ENCODE measurements at places on chromosomes 1 and 21. TPM values are rescaled to one million over a fixed set of nuclear protein-coding genes. Genes with fewer than 3 reads are reported as not detected.

DNA sequence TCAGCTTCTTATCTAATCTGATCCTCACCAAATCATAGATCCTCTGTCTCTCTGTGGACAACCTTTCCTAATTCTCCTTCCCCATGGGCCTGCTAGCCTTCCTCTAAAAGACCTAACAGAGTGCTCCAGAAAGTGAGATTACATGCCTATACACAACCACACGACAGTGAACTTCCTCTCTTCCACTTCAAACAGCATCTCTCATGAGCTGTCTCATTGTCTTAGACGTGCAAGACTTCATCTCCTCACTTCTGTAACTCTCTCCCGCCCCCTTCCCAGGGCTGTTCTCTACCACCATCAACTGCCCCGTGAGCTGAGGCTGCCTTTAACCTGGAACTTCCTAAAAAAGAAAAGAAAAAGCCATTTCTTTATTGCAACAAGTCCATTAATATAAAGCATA, 14.1 kb upstream of the A3GALT2 start:
- DNase-seq: no peak
- H3K27ac ChIP-seq: peak overlapping the region; percentile 65
- peaks cover 44% of the 10 kb centered on the region for H3K36me3 ChIP-seq
- H3K4me1 ChIP-seq: peaks cover 83% of the 10 kb centered on the region

DNA sequence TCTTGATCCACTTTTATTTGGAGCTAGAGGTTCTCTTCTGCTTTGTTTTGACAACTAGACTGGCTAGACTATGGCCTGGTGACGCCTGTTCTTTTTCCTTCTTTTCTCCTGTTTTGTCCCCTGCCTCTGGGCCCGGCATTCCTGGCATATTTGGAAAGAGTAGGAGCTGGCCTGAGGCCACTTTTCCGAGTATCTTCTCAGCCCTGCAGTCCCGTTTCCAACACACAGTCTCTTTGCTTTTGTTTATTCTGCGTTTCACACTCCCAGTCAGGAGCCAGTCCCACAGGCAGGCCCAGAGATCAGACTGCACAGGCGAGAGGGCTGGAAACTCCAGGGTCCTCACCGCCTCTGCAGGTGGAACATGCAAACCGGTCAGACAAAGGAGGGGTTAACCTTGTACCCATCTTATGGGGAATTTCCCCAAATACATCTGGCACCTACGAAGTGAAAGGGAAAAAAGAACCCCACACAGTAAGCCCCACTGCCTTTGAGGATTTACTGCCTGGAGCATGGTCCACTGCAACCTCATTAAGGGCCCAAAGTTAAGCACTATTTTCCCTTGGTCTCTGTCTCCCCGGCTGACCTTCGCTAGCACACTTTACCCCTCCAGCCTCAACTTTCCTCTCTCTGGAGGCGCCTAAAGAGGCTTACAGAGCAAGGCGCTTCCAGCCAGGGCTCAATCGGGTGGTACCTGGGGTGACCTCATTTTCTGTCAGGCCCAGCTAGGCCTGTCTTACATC, 141.1 kb downstream of the TOMM20 start:
- H3K36me3 ChIP-seq: no peaks in the 10 kb centered on the region
- H3K4me1 ChIP-seq: peaks cover 49% of the 10 kb centered on the region
- no peaks in the 10 kb centered on the region for H3K27me3 ChIP-seq
- H3K4me3 ChIP-seq: no peak overlapping the region
- H3K27ac ChIP-seq: peak overlapping the region; percentile 91
- no peak for DNase-seq

- DNase-seq: no peak
- H3K4me1 ChIP-seq: no peaks in the 10 kb centered on the region
- no peaks in the 10 kb centered on the region for H3K27me3 ChIP-seq
- no peak overlapping the region for H3K4me3 ChIP-seq
- H3K27ac ChIP-seq: no peak overlapping the region
- peaks cover 100% of the 10 kb centered on the region for H3K36me3 ChIP-seq
Measured at GRCh38 chr1:15928971-15929965, 46.6 kb downstream of the ZBTB17 start.

GRCh38 chr21:43740497-43741156, 21.7 kb downstream of the PDXK start:
- H3K36me3 ChIP-seq: peaks cover 36% of the 10 kb centered on the region
- no peak overlapping the region for H3K4me3 ChIP-seq
- H3K27ac ChIP-seq: no peak overlapping the region
- H3K27me3 ChIP-seq: no peaks in the 10 kb centered on the region

GRCh38 chr1:172682812-172683211, 23.9 kb downstream of the FASLG start:
- H3K36me3 ChIP-seq: no peaks in the 10 kb centered on the region
- no peak for DNase-seq
- no peaks in the 10 kb centered on the region for H3K27me3 ChIP-seq
- no peak overlapping the region for H3K27ac ChIP-seq
- no peak overlapping the region for H3K4me3 ChIP-seq
- no peaks in the 10 kb centered on the region for H3K4me1 ChIP-seq

DNA sequence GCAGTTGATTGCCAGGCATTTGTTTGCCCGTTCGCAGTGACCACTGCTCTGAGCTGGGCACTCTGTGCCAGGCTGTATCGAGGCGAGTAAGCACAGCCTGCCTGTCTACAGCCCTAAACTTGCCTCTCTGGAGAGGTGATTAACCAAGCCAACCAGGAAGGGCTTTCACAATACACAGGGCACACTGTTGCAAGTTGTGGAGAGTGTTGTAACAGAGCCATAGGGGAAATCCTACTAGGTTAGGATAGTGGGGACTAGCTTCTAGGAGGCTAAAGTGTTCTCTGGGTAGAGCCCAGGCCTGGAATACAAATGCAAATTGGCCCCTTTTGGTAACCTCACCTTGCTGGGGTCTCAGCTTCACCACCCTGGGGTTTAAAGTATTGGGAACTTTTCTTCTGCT, 23.8 kb downstream of the PRDM2 start:
- DNase-seq: no peak
- H3K27ac ChIP-seq: no peak overlapping the region
- no peaks in the 10 kb centered on the region for H3K36me3 ChIP-seq
- H3K27me3 ChIP-seq: no peaks in the 10 kb centered on the region
- H3K4me1 ChIP-seq: no peaks in the 10 kb centered on the region

GRCh38 chr1:155050560-155051341, at the start of gene ADAM15:
Gene ADAM15, plus strand, starts transcription at chr1:155051316. Its CDS starts 71 bp downstream, at chr1:155051387.
- peak within 1 kb of the TSS; percentile 86 for H3K4me3 ChIP-seq
- H3K36me3 ChIP-seq: peaks cover 17% of the 10 kb centered on the region
- no peaks in the 10 kb centered on the region for H3K27me3 ChIP-seq
- H3K27ac ChIP-seq: peak within 1 kb of the TSS; percentile 89
- DNase-seq: peak; percentile 95

- no peak for DNase-seq
- no peak overlapping the region for H3K4me3 ChIP-seq
- H3K4me1 ChIP-seq: peaks cover 10% of the 10 kb centered on the region
- no peaks in the 10 kb centered on the region for H3K27me3 ChIP-seq
- no peak overlapping the region for H3K27ac ChIP-seq
Measured at GRCh38 chr1:17425806-17426600, 13.5 kb downstream of the RCC2 start.

GRCh38 chr1:219149953-219150352, 23.7 kb upstream of the LYPLAL1 start:
- no peaks in the 10 kb centered on the region for H3K27me3 ChIP-seq
- DNase-seq: no peak
- no peaks in the 10 kb centered on the region for H3K4me1 ChIP-seq
- no peak overlapping the region for H3K4me3 ChIP-seq
- no peak overlapping the region for H3K27ac ChIP-seq
- H3K36me3 ChIP-seq: no peaks in the 10 kb centered on the region

DNA sequence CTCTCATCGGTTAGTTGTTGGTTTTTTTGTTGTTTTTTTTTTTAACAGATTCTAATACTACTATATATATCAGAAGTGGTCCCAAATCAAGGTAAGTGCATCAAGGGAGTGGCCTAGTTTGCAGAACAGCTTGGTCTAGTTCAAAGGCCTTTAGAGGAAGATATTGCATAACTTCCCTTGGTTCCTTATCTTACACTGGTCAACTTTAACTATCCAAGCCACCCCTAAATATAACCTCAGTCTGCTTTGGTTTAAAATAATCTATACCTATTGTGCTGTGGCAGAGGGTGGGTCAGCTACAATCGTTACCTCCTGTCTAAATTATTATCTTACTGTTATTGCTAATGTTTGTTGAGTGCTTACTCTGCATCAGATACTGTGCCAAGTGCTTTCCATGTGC, 6.9 kb downstream of the S100A12 start:
- H3K4me1 ChIP-seq: peaks cover 10% of the 10 kb centered on the region
- no peak overlapping the region for H3K4me3 ChIP-seq

DNA sequence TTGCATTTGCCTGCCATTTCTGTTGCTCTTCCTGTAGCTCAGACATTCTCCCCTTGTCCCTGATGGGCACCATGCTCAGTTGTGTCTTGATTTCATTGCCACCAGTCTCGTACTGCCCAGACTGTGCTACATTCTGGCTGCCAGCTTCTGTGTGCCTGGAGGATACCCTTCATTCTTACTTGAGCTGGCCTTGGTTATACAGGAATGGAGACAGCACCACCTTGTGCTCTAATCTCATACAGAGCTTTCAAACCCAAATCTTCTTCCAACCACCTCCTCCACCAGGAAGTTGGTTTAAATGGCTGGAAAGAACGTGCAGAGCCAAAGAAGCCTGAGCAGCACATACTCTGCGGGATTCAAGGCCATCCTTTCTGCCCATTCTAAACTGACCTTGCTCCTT, 165.3 kb downstream of the SLC35F3 start:
- H3K36me3 ChIP-seq: no peaks in the 10 kb centered on the region
- H3K4me1 ChIP-seq: no peaks in the 10 kb centered on the region
- H3K27me3 ChIP-seq: no peaks in the 10 kb centered on the region

DNA sequence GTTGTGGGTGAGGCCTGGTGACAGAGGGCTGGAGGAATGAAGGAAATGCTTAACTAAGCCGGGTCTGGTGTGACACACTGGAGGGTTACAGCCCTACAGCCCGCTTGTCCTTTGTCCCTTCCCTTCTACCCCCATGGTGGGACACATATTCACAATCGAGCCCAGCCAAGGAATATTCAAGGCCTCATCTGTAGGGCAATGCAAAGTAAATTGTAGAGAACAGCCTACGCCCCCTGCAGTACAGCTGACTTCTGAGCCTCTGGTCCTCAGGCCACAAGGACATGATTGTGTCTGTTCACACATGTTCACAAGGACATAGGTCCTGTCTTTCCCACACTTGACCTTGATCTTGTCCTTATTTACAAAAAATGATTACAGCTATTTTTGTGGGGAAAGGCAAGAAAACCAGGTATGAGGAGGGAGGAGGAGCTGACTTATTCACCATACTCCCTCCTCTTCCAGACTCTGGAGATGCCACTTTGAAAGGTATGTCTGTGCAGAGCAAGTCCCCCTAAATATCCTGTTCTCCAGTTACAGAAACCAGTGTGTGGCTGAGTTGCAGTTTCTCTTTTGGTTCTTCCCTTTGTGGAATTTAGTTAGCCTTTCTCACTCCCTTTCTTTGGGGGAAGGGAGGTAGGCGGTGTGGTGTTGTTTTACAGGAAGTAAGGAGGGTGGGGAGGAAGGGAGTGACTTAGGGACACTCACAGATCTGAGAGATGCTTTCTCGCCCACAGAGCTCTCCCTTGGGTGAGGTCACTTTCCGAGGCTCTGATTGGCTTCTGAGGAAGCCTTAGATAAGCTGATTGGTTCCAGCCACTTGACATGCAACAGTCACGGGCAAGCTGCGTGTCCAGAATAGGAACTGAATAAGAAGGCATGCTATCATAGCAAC, 14.6 kb downstream of the POLR3GL start:
- DNase-seq: peak; percentile 90
- H3K36me3 ChIP-seq: no peaks in the 10 kb centered on the region
- peak overlapping the region; percentile 35 for H3K4me3 ChIP-seq
- H3K27ac ChIP-seq: peak overlapping the region; percentile 98
- H3K27me3 ChIP-seq: no peaks in the 10 kb centered on the region

DNA sequence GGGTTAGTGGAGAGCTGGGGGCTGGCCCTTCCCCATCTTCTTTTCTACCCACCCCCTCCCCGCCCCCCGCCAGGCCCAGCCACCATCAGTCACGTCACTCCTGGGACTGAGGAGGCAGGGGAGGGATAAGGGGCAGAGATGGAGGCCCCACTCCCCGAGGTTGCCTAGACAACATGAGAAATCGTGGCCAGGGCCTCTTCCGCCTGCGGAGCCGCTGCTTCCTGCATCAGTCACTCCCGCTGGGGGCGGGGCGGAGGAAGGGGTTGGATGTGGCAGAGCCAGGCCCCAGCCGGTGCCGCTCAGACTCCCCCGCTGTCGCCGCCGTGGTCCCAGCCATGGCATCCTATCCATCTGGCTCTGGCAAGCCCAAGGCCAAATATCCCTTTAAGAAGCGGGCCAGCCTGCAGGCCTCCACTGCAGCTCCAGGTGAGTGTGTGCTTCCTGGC, 1.2 kb downstream of the AMPD2 start:
- peaks cover 52% of the 10 kb centered on the region for H3K4me1 ChIP-seq
- no peaks in the 10 kb centered on the region for H3K27me3 ChIP-seq
- peak overlapping the region; percentile 82 for H3K27ac ChIP-seq

- H3K27me3 ChIP-seq: no peaks in the 10 kb centered on the region
- H3K27ac ChIP-seq: no peak overlapping the region
- no peak overlapping the region for H3K4me3 ChIP-seq
- no peak for DNase-seq
Measured at GRCh38 chr21:21341041-21341440, 342.8 kb downstream of the NCAM2 start.

Gene MNDA
- total RNA-seq: 45.5 TPM

Gene TEX38
- not detected for total RNA-seq

Gene PLA2G5
- 4.9 TPM for total RNA-seq

Gene E2F2
- total RNA-seq: 0.32 TPM

Gene SERINC2
- 40.6 TPM for total RNA-seq

Gene CORT
- total RNA-seq: not detected

Gene COL11A1
- total RNA-seq: 1.7 TPM

Gene ATP6V1G3
- total RNA-seq: not detected

All from upper lobe of right lung (tissue), 1 donor.